Spleen (tissue), 13 donors: ENCODE measurements at places on chromosomes 13 and 19. TPM values are rescaled to one million over a fixed set of nuclear protein-coding genes. Genes with fewer than 3 reads are reported as not detected.

GRCh38 chr13:108575430-108575829 is 54.0 kb upstream of the MYO16 start:
- no peaks in the 10 kb centered on the region for H3K27me3 ChIP-seq
- H3K36me3 ChIP-seq: no peaks in the 10 kb centered on the region
- no peak overlapping the region for H3K4me3 ChIP-seq
- no peaks in the 10 kb centered on the region for H3K4me1 ChIP-seq

Gene LHB
- total RNA-seq: not detected

Gene TMEM221
- not detected for total RNA-seq

Gene ZNF878
- not detected for total RNA-seq

GRCh38 chr19:19782783-19783182 is 38.8 kb downstream of the ZNF506 start:
- no peak overlapping the region for H3K27ac ChIP-seq
- H3K4me3 ChIP-seq: no peak overlapping the region
- peaks cover 8% of the 10 kb centered on the region for H3K4me1 ChIP-seq
- no peaks in the 10 kb centered on the region for H3K27me3 ChIP-seq
- no peaks in the 10 kb centered on the region for H3K36me3 ChIP-seq

DNA sequence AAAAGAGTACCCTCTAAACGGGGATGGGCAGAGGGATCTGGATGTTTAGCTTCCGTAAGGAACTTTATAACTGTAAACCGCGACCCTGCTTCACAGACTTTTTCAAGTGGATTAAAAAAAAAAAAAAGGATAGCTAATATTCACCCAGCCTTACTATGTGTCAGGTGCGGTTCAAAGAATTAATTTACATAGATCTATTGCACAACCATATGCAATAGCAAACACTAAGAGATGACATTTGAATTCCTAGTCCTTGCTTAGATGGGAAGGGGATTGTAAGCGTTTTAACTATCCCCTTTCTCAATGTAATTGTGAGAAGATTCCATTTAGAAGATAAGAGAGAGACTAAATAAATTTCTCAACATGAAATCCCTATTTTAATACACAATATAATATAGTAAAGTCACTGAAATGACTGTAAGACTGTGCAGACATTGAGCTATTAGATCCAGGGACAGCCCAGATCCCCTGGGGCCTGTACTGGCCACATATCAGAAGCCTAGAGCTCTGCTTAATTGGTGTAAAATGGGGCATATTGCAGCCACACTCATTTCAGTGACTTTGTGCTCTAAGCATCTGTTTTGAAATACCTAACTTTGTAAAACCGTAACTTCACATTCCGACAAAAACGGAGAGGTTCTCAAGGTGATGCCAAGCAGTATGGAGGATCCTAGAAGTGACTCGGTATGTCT is 13.6 kb downstream of the LATS2 start:
- no peaks in the 10 kb centered on the region for H3K27me3 ChIP-seq
- H3K36me3 ChIP-seq: no peaks in the 10 kb centered on the region
- H3K4me3 ChIP-seq: no peak overlapping the region
- H3K27ac ChIP-seq: no peak overlapping the region
- no peak for DNase-seq
- peaks cover 69% of the 10 kb centered on the region for H3K4me1 ChIP-seq

Gene FCGBP
- total RNA-seq: 18.9 TPM

Gene KLHL1
- not detected for total RNA-seq

- no peak overlapping the region for H3K27ac ChIP-seq
- H3K4me1 ChIP-seq: no peaks in the 10 kb centered on the region
- no peaks in the 10 kb centered on the region for H3K36me3 ChIP-seq
- H3K27me3 ChIP-seq: no peaks in the 10 kb centered on the region
Measured at GRCh38 chr13:73401769-73402168, 343.0 kb downstream of the KLF5 start.

DNA sequence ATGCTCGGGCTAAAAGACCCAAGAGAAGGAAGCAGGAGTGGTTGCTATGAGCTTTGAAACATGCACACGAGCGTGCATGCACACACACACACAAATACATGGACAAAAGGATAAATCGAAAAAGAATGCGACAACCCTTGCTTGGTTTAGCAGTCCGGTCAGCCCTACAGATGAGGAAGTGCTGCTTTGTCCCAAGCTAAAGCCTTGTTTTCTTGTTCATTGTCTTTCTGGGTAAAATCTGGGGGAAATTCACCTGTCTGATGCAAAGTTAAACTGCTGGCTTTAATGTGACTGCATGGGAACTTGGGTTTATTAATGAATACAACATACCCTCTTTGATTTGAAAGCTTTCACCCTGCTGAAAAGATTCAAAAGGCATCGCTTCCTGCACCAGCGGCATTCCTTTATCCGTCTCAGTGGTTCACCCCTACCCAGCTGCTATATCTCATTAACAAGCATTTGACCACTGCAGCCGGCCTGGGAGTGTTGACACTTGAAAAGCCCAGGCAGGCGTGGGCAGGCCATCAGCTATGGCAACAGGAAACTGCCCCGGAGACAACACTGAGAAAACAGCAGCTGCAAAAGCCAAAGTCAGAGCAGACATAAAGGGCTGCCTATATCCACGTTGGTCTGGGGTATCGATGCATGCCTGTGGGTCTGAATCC is 301.7 kb downstream of the NDFIP2 start:
- DNase-seq: peak; percentile 74
- no peaks in the 10 kb centered on the region for H3K4me1 ChIP-seq
- H3K27ac ChIP-seq: no peak overlapping the region
- no peak overlapping the region for H3K4me3 ChIP-seq
- no peaks in the 10 kb centered on the region for H3K27me3 ChIP-seq

Gene FLT1
- 54.0 TPM for total RNA-seq

Gene APC2
- total RNA-seq: 0.09 TPM

GRCh38 chr19:30684613-30685012 is 312.4 kb downstream of the ZNF536 start:
- peaks cover 72% of the 10 kb centered on the region for H3K27me3 ChIP-seq
- H3K27ac ChIP-seq: no peak overlapping the region

Gene SHKBP1
- 198 TPM for total RNA-seq

Gene RINL
- 31.3 TPM for total RNA-seq

- no peak overlapping the region for H3K27ac ChIP-seq
- no peak overlapping the region for H3K4me3 ChIP-seq
Measured at GRCh38 chr19:41214161-41214560, 4.9 kb upstream of the AXL start.

DNA sequence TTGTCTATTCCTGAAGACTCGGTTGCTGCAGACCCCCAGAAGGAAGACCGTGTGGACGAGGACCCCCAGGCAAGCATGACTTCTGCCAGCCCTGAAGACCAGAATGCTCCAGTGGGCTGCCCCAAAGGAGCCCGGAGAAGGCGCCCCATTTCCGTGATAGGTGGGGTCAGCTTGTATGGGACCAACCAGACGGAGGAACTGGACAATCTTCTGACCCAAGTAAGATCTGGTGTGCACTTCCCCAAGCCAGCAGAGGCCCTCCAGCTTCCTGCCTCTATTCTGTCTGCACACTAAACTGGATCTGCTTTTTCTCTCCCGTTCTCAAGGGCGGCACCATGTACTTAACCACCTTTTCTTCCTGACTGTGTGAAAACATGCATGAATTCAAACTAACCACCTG is 59.8 kb upstream of the C1QTNF9 start:
- H3K27me3 ChIP-seq: no peaks in the 10 kb centered on the region
- no peak overlapping the region for H3K4me3 ChIP-seq
- H3K27ac ChIP-seq: no peak overlapping the region
- H3K36me3 ChIP-seq: no peaks in the 10 kb centered on the region
- no peak for DNase-seq

Gene GPR183
- total RNA-seq: 53.4 TPM

- no peak for DNase-seq
- H3K36me3 ChIP-seq: no peaks in the 10 kb centered on the region
- no peak overlapping the region for H3K4me3 ChIP-seq
- no peak overlapping the region for H3K27ac ChIP-seq
- H3K4me1 ChIP-seq: no peaks in the 10 kb centered on the region
Measured at GRCh38 chr13:91184244-91184926, 163.1 kb upstream of the MIR17HG start.

DNA sequence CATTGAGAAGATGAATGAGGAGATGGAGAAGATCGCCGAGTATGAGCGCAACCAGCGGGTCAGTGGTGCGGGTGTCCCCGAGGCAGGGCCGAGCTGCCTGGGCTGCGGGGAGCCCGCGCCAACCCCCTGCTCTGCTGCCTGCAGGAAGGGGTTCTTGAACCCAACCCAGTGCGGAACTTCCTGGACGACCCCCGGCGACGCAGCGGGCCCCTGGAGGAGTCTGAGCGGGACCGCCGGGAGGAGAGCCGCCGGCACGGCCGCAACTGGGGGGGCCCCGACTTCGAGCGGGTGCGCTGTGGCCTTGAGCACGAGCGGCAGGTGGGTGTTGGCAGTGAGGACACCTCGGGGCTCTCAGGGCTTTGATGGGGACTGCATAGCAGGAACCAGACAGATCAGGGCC is 8.3 kb downstream of the CCDC9 start:
- H3K36me3 ChIP-seq: peaks cover 86% of the 10 kb centered on the region
- no peak overlapping the region for H3K4me3 ChIP-seq
- no peak for DNase-seq
- H3K4me1 ChIP-seq: no peaks in the 10 kb centered on the region

Gene MAP2K2
- total RNA-seq: 115 TPM

DNA sequence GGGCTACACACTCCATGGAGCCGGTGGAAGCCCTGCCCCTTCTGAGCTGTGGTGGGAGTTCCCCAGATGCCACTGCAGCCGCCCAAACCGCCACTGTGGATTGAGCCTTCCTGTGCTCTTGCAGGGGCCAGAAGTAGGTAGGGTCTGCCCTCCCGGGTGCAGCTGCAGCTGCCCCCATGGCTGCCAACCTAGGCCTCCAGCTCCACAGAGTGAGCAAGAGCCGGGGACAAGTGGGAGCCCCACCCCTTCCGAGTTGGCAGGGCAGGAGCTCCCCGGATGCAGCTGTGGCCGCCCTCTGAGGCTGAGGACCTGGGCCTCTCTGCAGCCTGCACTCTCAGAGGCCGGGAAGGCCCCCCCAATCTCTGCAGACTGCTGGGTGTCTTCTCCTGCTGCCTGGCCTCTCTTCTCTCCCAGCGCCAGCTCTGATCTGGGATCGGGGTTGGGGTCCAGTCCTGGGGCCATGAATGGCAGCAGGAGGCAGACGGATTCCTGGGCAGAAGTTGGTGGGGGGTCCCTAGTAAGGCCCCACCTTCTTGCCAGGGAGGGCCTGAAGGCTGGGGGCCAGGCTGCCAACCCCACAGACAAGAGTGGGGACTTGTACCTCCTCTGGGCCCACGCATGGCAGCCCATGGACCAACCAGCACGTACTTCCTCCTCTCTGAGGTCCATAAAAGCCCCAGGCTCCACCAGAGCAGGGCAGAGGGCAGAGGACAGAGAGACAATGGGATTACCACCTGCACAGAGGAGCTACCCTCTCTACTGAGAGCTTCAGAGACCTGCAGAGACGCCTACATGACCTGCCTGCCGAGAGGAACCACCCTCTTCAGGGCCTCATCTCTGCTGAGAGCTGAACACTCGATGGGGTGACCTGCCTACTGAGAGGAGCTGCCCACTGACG is 28.9 kb downstream of the AP2S1 start:
- H3K4me3 ChIP-seq: no peak overlapping the region
- H3K27ac ChIP-seq: peak overlapping the region; percentile 67
- peaks cover 42% of the 10 kb centered on the region for H3K4me1 ChIP-seq
- no peaks in the 10 kb centered on the region for H3K27me3 ChIP-seq
- no peaks in the 10 kb centered on the region for H3K36me3 ChIP-seq

GRCh38 chr13:30926781-30927180 is 5.7 kb upstream of the TEX26 start:
- H3K27me3 ChIP-seq: peaks cover 8% of the 10 kb centered on the region
- no peak for DNase-seq
- H3K4me3 ChIP-seq: no peak overlapping the region
- no peaks in the 10 kb centered on the region for H3K4me1 ChIP-seq

Gene C1QTNF9B
- total RNA-seq: 1.9 TPM

Gene AKAP11
- 37.7 TPM for total RNA-seq

- no peaks in the 10 kb centered on the region for H3K36me3 ChIP-seq
- peaks cover 7% of the 10 kb centered on the region for H3K4me1 ChIP-seq
- no peak for DNase-seq
- H3K27me3 ChIP-seq: peaks cover 10% of the 10 kb centered on the region
- H3K4me3 ChIP-seq: no peak overlapping the region
Measured at GRCh38 chr19:35670686-35671085, 4.4 kb downstream of the UPK1A start.

Gene TTC9B
- not detected for total RNA-seq

- H3K4me1 ChIP-seq: peaks cover 15% of the 10 kb centered on the region
- no peaks in the 10 kb centered on the region for H3K36me3 ChIP-seq
- H3K27me3 ChIP-seq: peaks cover 6% of the 10 kb centered on the region
- no peak for DNase-seq
Measured at GRCh38 chr19:13090511-13091231, 12.0 kb downstream of the LYL1 start.

- no peaks in the 10 kb centered on the region for H3K36me3 ChIP-seq
- no peaks in the 10 kb centered on the region for H3K4me1 ChIP-seq
- H3K27me3 ChIP-seq: peaks cover 56% of the 10 kb centered on the region
- no peak for DNase-seq
Measured at GRCh38 chr13:111508902-111509509, 188.6 kb downstream of the TEX29 start.

GRCh38 chr13:27308941-27309340 is 38.3 kb downstream of the RASL11A start:
- no peak overlapping the region for H3K4me3 ChIP-seq
- H3K27ac ChIP-seq: no peak overlapping the region
- H3K36me3 ChIP-seq: no peaks in the 10 kb centered on the region
- no peaks in the 10 kb centered on the region for H3K4me1 ChIP-seq

- no peak overlapping the region for H3K4me3 ChIP-seq
- no peaks in the 10 kb centered on the region for H3K27me3 ChIP-seq
- DNase-seq: no peak
Measured at GRCh38 chr13:81610644-81611043, 1269.7 kb upstream of the SPRY2 start.

DNA sequence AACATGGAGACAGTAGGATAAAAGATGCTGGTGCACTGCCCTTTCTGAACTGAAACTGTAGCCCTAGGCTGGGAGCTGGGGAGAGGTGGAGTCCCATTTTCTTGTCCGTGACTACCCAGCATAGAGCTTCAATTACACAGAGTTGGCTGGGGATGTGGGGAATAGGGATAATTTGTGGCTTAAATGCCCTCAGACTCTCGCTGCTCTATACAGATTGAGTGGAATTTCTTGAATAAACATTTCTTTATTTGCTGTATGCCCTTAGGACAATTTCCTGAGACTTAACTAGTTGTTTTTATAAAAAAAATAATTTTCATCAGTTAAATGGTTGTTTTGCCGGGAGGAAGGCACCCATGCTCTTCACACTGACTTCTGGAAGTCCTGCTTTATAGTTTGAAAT is 7.2 kb downstream of the IGFL2 start:
- H3K36me3 ChIP-seq: no peaks in the 10 kb centered on the region
- no peaks in the 10 kb centered on the region for H3K27me3 ChIP-seq
- no peak overlapping the region for H3K27ac ChIP-seq
- H3K4me3 ChIP-seq: no peak overlapping the region
- DNase-seq: no peak
- no peaks in the 10 kb centered on the region for H3K4me1 ChIP-seq
